ENCODE measurements at places on chromosomes 4 and X. TPM values are rescaled to one million over a fixed set of nuclear protein-coding genes. Genes with fewer than 3 reads are reported as not detected.
A peak's percentile ranks its signal among the peaks of the same experiment; 100 is the strongest.

STK32B gene
- total RNA-seq = 5.8 TPM

GYG2 gene
- total RNA-seq = 9.2 TPM

MAP7D2 gene
- under 0.01 TPM for total RNA-seq

DCLK2 gene
- 11.3 TPM for total RNA-seq

RAB33A gene
- 1.6 TPM for total RNA-seq

F8A3 gene
- total RNA-seq = 0.18 TPM

HPGD gene
- not detected for total RNA-seq

PIR gene
- 5.8 TPM for total RNA-seq

GABRE gene
- 1.3 TPM for total RNA-seq

DNA sequence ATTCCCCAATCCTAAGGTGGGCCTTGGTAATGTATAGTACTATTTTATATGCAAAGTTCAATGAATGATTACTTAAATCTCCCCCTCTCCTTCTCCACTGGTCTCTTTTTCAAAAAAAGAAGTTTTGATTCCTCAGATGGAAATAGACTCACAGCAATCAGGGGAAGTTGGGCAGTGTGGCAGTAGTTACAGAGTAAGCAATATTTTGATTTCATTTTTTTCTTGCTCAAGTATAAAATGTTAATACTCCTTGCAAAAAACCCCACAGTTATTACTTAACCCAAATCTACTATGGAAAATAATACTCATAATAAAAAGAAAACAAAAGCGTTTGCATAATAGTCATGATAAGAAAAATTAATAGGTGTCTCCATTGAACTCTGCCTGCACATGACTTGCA lies 56.9 kb upstream of the CXCL8 start:
- DNase-seq = no peak

DNA sequence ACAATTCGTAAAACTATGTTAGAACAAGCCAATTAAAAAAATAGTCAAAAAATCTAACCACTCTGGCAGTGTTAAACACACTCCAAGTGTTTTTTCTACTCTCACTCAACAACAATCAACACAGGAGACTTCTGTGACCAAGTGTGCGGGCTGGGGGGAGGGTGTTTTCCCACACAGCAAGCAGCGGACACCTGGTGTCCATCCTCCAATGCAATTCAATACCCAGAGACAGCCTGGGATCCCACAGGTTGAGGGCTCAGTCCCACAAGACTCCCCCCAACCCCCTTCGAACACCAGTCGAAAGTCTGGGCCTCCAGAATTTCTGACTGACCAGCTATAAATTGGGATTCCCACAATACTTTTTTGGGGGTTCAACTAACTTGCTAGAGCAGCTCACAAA lies 8.3 kb upstream of the PIM2 start:
- DNase-seq = no peak

DNA sequence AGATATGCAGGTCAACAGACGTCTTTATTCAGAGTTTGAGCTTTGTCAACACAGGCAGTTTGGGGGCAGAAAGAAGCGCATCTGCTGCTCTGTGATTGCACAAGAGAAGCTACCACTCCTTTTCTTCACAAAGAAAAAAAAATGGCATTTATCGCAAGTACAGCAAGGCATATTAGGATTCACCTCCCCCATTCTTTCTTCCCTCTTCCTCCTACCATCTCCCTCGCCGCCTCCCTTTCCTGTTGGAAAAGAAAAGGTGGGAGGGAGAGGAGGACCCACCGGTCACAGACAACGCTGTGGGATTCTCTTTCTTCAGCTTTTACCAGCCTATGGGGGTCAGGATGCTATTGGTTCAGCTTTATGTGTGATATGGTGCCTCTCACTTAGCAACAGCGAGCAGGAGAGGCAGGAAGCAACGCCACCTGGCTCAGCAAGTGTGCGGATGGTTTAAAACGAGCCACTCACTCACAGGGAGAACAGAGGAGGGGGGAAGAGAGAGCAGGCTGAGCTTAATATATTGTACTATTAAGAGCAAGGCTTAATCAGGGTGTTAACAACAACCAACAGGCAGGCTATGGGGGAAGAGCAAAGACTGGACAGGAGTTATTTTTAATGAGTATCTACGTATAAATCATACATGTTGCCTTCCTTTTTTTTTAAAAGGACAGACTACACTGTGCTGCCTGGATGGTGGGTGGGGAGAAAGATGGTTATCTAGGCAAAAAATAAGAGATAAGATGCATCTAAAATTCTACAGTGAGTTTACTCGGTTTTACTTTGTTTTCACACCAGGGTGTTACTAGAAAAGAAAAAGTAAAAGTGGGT lies 104.7 kb downstream of the MAML3 start:
- DNase-seq = peak; percentile 57

DNA sequence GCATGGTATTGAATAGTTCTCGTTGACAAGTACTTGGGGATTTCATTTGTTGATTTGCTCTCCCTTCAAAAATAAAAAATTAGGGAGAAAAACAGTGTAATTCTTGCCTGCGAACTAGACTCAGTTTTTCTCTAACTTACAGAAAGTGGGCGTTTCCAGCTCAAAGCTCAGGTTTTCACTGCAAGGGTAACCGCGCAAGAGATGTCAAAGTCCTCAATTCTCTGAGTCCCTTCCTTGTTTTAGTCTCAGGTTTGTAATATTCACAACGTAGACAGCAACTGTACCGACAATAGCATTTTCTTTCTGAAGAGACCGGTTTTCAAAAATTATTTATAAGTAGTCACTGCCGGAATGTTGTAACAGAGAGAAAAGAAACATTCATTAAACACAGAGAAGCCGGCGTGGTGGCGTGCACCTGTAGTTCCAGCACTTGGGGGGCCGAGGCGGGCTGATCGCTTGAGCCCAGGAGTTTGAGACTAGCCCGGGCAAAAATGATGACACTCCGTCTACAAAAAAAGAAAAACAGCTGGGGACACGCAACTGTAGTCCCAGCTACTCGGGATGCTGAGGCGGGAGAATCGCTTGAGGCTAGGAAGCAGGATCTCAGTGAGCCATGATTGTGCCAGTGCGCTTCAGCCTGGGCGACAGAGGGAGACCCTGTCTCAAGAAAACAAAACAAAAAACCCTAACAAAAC lies 774 bp downstream of the ZCCHC4 start:
- DNase-seq = no peak

GRCh38 chrX:151753313-151754046 lies 18.9 kb downstream of the CNGA2 start:
- peak; percentile 2 for DNase-seq

DNA sequence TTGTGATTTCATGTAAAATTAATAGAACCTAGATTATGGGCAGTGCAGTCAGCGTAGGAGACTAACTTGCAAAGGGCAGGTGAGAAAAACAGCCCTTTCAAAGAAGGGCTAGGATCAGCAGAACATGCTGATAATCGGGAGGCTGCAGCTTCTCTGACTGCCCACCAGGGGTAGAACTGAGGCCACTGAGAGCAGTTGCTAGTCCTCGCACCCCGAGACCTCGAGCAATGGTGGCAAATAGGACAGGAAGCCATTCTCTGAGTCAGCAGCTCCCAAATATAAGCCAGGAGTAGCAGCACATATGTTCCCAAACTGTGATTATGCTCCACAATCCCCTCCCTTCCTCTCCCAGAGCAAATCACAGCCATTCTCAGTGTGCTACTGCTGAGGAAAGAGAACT lies 186.5 kb downstream of the MSL3 start:
- DNase-seq = peak; percentile 64

DNA sequence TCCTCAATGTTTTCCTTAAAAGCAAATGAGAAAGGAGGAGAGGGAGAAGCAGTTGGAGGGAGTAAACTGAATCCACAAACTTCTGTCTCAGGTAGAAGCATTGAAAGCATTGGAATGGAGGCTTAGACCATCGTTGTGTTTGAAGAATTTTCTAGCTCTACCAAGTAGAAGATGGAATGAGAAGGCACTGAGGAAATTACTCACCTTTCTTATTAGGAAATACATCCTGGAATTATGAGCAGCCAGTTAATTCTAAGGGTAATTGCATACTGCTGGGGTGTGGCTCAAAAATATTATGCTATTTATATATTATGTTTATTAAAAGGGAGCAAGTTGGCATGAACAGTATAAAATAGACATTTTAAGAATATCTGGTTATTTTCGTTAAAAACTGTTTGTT lies 12.9 kb downstream of the PGM2 start:
- no peak for DNase-seq

- DNase-seq = peak; percentile 7
Measured at GRCh38 chr4:48093991-48094416, 40.0 kb downstream of the TXK start.

GRCh38 chr4:90069151-90069550 lies 58.0 kb upstream of the CCSER1 start:
- DNase-seq = peak; percentile 21

GRCh38 chr4:89307178-89307445 lies 488 bp downstream of the GPRIN3 start:
- no peak for DNase-seq

- no peak for DNase-seq
Measured at GRCh38 chr4:37317104-37317643, 72.6 kb downstream of the NWD2 start.

- no peak for DNase-seq
Measured at GRCh38 chr4:134777606-134778005, 576.0 kb upstream of the PABPC4L start.

DNA sequence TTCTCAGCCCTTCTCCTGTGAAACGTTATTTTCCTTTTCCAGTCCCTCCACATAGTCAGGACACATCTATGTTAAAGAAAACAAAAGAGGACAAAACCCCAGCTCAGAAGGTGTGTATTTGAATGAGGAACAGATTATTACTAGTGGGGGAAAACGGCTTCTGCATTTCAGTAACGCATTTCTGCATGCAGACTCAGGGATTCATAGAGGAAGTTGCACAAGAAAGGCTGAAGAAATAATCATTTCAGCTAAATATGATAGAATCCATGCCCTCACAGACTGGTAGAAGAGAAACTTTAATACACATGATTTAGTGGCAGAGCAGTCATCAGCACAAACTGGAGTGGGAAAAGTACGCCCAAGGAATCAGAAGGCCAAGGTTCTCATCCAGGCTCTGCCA lies 270.8 kb upstream of the FGF13 start:
- no peak for DNase-seq

- no peak for DNase-seq
Measured at GRCh38 chr4:42547805-42548204, 109.1 kb downstream of the ATP8A1 start.

DNA sequence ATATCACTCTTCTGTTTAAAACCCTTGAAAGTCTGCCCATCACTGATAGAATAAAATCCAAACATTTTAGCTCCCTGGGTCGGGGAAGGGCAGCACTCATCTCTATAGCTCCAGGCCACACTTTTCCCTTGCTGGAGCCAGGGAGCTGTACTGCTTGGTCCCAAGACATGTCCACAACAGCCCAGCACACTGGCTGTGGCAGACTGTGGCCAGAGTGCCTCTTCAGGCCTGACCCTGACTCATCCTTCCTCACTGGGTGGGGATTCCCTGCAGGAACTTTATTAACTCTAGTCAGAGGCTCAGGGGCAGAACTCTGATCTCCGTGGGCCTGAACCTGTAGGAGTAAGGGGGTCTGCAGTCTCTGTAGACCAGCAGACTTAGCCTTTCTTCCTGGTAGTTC lies 69.8 kb upstream of the CAPN6 start:
- no peak for DNase-seq

- DNase-seq = no peak
Measured at GRCh38 chrX:154334496-154334895, 38.9 kb downstream of the TKTL1 start.

DNA sequence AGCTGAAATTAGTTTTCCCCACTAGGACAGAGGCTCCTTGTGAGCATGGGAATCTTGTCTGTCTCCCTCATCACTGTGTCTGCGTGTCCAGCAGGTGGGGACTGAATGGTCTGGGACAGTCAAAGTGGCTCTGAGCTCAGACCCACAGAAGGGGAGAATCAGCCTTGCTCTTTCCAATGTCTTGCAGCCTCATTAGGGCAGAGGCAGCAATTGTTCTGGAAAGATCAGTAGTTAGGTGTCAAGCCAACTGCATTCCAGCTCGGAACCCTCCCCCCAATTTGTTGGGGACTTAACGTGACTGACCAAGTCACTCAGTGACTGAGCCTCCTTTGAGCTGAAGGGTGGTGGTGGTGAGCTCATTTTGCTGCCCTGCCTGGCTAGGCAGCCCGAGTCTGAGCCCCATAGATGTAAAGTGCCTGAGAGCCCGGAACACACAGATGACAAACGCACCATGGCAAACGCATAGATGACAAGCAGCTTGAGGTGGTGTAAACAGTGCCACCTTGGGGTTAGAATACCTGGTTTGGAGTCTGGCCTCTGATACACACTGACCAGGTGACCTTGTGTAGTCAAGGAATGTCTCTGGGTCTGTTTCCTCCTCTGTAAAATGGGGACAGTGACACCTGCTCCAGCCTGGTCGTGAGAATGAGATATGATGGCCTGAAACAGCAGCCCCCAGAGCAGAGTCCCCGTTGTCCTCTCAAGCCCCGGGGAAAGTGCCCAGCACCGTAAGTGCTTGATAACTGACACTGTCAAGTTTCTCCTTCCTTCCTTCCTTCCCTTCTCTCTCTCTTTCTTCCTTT lies 2.7 kb upstream of the SORCS2 start:
- DNase-seq = no peak

GRCh38 chrX:71095981-71096759 lies 519 bp downstream of the FOXO4 start:
- peak; percentile 30 for DNase-seq

- DNase-seq = no peak
Measured at GRCh38 chr4:56129431-56129861, 180.7 kb downstream of the CEP135 start.

DNA sequence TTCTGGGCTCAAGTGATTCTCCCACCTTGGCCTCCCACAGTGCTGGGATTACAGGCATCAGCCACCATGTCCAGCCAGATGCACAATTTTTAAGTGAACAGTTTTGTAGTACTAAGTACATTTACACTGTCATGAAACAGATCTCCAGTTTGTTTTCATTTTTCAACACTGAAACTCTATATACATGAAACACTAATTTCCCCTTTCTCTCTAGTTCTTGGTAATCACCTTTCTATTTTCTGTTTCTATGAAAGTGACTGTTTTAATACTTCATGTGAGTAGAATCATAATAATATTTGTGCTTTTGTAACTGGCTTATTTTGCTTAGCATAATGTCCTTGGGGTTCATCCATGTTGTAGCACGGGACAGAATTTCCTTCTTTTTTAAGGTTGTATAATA lies 237.4 kb downstream of the CAMK2D start:
- DNase-seq = no peak

DNA sequence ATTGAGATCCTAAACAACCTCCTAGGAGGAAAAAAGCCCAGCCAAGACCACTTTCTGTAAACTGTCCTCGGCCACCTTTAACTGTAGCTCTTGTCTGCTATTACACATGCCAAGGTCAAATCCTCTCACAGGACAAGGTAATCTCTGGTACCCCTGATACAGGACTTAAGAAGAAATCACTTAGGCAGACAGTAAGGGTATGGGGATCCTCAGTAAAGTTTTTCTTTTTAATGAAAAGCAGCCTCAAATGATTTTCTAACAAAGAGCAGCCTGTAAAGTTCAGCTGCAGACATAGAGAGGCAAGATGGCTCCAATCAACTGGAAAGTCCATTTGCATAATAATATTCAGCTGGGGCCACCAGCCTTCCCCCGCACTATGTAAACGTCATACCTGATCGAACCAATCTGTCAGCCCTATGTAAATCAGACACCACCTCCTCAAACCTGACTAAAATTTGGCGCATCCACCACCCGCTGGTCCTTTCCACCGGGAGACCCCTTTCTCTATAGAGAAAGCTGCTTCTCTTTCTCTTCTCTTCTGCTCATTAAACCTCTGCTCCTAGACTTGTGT lies 14.6 kb upstream of the MPP1 start:
- DNase-seq = no peak

Measured in IMR-90 (cell line).